ENCODE measurements at places on chromosomes 12 and 14. TPM values are rescaled to one million over a fixed set of nuclear protein-coding genes. Genes with fewer than 3 reads are reported as not detected.

Gene GALC
- 27.1 TPM for total RNA-seq

Gene SERPINA10
- not detected for total RNA-seq

Gene KCNK10
- not detected for total RNA-seq

Gene GLIPR1L1
- total RNA-seq: not detected

Gene AMN1
- 14.6 TPM for total RNA-seq

Gene KCNA1
- not detected for total RNA-seq

Gene RAD9B
- total RNA-seq: 0.73 TPM

Gene FAM186B
- 0.29 TPM for total RNA-seq

Gene STAC3
- 10.6 TPM for total RNA-seq

Gene ADIPOR2
- 77.2 TPM for total RNA-seq

Gene CHFR
- total RNA-seq: 47.7 TPM

Gene FBLN5
- total RNA-seq: 41.5 TPM

Gene FOXA1
- total RNA-seq: 21.8 TPM

Gene ANKS1B
- total RNA-seq: 7.5 TPM

Gene CFAP73
- not detected for total RNA-seq

Gene DNAL1
- total RNA-seq: 13.4 TPM

Gene ETNK1
- 105 TPM for total RNA-seq

Gene SIX4
- total RNA-seq: 17.4 TPM

Gene ITGA7
- total RNA-seq: 32.5 TPM

Gene DIO3
- total RNA-seq: 31.0 TPM

Gene CMA1
- total RNA-seq: not detected

Gene ATXN7L3B
- total RNA-seq: 73.9 TPM

Gene SBNO1
- total RNA-seq: 35.0 TPM

Gene FANCM
- total RNA-seq: 7.5 TPM
